ENCODE measurements at places on chromosomes 11 and 22.

- peak; percentile 93 for DNase-seq
These were observed at the start of gene STK33 for GRCh38 chr11:8593935-8594909. TSS of gene STK33 (minus strand) at chr11:8594228. CDS start at chr11:8474905, 119,323 bp downstream.

DNA sequence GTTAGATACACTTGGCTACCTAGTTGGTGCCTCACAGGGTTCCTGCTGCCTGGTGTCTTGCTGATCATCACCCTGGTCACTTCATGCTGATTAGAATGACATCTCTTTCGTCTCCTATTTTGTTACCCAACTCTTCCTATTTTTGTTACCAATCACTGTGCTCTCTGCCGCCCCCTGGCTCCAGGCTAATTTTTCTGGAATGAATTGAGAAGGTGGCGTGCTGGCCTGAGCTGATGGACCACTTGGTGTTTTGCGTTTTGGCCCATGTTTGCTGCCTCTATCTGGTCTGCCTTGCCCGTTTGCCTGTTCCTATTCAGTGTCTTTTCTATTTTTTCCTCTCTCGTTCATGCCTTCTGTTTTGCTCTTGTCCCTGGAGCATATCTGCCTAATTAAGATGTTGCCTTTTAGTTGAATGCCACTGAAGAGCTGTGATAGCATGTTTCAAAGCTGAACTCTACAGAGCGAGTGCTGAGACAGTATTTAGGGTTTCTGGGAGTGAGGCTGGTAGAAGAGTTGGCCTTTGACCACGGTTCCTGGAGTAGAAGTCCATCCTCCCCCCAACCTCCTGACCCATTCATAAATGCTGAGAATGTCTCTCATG is 5.9 kb upstream of the ATF4 start:
- no peak for DNase-seq

- DNase-seq = no peak
These were observed 16.0 kb upstream of the LINC01488 start for GRCh38 chr11:69465236-69466000.

DNA sequence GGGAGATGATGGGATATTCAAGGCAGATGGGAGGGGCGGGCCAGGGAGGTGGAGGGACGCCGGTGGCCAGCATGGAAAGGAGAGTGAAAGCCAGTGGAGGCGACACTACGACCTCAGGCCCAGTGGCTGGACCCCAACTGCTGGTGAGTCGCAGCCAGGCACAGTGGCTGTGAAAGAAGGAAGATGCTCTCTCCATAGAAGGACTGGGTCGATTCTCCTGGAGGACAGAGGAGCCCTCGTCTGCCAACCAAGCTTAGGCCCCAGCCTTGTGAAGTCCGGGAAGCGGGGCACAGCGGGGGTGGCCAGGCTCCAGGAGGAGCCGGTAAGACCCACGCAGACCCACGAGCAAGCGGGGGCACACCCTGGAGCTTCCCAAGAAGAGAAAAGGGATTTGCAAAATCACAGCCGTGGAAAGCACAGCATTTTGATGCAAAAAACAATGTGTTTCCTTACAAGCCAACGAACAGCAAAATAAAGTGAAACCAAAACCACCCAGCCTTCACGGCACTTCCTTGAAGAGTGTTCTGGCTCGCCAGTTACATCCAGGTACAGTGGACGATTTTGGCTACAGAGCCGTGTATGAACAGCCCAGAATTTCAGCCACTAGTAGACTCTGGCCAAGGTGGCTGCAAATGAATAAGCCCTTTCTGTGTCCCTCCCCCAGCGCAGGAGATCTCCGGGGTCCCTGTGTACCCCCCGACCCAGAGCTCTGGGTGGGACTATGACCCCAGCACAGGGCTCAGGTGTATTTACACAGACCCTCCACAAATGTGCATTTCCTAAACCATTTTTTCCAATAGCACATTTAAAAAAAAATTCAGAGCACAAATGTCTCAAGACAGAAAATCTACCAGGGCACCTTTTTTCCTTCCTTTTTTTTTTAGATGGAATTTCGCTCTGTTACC is 96.9 kb downstream of the TRMU start:
- no peak for DNase-seq

- DNase-seq = no peak
These were observed 35.8 kb downstream of the NRXN2 start for GRCh38 chr11:64687204-64687603.

DNA sequence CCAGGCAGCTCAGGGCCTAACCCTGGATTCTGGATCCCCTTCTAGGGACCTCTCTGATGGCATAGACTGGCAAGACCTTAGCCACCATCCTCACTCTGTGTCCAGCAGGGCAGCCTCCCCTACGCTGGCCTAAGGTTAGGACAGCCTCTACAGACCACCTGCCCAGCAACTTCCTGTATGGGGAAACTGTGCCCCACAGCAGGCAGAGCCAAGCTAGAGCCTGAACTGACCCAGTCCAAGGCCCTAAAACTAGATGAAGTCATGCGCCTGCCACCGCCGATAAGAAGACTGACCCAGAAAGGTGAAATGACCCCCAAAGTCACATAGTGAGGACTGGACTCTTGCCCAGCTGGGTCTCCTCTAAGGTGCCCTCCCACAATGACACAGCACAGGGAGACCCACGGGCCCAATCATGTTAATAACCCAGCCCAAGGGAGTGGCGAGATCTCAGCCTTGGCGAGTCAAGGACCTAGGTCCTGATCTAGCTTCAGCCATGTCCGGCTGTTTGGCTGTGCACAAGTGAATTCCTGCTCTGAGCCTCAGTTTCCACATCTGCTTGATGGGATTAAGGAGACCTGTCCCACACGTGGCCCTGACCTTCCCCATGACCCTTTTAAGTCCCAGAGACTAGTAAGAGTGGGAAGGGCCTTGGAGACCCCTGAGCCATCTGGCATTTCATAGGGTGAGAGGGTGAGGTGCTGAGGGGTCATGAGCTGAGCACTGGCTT is 17.6 kb downstream of the STARD10 start:
- DNase-seq = no peak

- no peak for DNase-seq
These were observed 5.4 kb upstream of the RANBP1 start for GRCh38 chr22:20110359-20110985.

DNA sequence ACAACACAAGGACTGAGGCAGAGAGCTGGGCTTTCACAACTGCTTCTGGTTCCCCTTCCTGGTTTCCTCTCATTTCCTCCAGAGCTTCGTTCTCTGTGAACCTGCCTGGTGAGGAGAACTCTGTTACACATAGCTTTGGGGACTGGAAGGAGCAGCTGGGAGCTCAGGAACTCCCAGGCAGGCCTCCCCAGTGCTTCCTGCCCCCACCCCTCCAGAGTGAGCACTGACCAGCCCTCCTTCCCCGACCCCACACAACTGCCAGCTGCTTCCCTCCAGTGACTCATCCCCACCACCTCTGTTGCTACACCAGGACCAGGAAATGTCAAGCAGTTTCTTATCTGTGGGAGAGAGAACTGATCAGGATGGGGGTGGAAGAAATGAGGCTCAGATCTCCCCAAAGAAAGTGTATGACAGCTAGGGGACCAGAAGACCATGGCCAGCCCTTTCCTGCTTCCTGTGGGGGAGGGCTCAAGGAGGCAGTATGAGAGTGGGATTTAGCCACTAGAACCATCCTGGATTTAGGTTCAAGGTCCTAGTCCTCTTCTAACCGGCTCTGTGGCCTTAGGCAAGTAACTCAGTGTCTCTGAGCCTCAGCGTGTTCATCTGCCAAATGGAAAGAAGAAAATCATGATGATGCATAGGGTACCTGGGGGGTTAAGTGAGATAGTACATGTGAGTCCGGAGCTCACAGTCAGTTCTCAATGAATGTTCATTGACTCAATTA is 4.5 kb upstream of the TP53I11 start:
- no peak for DNase-seq

GRCh38 chr11:129696309-129696989 is 119.2 kb upstream of the TMEM45B start:
- no peak for DNase-seq

DNA sequence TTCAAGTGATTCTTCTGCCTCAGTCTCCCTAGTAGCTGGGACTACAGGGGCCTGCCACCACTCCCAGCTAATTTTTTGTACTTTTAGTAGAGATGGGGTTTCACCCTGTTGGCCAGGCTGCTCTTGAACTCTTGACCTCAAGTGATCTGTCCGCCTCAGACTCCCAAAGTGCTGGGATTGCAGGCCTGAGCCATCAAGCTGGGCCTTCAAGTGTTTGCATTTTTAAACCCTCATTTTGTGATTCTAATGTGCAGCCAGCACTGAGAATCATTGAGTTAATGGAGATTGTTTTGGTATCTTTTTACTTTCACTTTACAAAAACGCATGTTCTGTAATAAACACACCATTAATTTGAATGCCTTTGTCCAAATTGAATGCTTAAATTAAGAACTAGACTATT is 3.4 kb downstream of the TYR start:
- DNase-seq = no peak

- DNase-seq = no peak
These were observed 5.6 kb downstream of the AHNAK start for GRCh38 chr11:62540804-62541701.

DNA sequence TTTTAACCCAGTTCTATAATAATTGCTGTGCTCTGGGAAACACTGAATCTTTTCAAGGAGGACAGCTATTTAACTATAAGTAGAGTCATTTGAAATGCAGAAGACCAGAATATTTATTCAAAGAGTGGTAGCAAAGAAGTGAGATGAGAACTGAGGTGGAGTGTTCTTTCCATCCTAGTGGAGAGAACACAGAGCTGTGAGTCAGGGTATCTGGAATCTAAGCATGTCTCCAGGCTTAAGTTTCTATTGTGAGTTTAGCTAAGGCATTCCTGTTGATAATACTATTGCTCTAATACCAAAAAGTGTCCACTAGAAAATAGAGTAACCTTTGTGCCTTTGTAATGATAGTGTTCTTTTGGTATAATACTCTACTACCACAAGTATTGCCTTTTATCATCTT is 32.4 kb downstream of the JAM3 start:
- no peak for DNase-seq

DNA sequence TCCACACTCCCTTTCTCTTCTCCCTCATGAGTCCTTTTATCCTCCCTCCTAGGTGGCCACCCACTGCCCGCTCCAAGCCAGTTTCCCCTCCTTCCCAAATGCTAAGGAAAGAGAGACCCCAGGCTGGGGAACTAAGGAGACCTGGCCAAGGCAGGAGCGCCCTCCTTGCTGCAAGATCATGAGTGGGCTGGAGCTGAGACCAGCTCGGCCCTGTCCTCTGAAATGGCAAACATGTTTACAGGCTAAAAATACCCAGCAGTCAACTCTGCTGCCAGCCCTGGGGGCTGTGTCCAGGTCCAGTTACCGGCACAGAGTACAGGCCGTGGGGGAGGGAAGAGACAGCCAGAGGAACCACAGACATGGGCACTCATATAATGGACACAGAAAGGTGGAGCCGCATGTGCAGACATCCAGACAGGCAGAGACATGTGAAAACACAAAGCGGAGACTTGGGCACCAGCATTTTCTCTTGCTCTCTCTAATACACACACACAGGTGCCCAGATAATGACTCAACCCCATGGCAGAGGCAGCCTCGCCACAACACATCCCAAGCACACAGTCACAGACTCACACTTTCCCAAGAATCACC is 1.2 kb upstream of the AHNAK start:
- no peak for DNase-seq

DNA sequence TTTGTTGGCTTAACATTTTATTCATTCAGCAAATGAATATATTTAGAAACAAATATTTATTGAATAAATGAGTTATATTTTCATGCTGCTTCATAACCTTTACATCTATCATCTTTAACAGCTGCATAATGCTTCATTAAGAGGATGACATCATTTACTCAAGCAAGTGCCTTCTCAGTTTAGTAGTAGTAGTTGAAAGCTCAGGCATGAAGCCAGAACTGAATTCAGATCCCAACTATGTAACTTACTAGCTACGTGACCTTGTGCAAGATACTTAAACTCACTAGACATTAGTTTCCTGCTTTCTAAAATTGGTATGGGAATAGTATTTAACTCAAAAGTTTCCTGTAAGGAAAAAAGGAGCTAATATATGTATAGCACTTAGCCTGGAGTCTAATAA is 90.3 kb downstream of the TMPRSS5 start:
- no peak for DNase-seq

GRCh38 chr11:47917599-47918369 is 62.6 kb upstream of the PTPRJ start:
- peak; percentile 80 for DNase-seq

- DNase-seq = no peak
These were observed 14.5 kb downstream of the CRTAM start for GRCh38 chr11:122852796-122853160.

- DNase-seq = no peak
These were observed 3.9 kb downstream of the FOSL1 start for GRCh38 chr11:65896034-65896999.

GRCh38 chr11:106424111-106424510 is 346.6 kb downstream of the AASDHPPT start:
- DNase-seq = no peak

GRCh38 chr22:45883811-45884170 is 93.2 kb downstream of the WNT7B start:
- no peak for DNase-seq

GRCh38 chr22:43391306-43391705 is 20.5 kb upstream of the MPPED1 start:
- no peak for DNase-seq

DNA sequence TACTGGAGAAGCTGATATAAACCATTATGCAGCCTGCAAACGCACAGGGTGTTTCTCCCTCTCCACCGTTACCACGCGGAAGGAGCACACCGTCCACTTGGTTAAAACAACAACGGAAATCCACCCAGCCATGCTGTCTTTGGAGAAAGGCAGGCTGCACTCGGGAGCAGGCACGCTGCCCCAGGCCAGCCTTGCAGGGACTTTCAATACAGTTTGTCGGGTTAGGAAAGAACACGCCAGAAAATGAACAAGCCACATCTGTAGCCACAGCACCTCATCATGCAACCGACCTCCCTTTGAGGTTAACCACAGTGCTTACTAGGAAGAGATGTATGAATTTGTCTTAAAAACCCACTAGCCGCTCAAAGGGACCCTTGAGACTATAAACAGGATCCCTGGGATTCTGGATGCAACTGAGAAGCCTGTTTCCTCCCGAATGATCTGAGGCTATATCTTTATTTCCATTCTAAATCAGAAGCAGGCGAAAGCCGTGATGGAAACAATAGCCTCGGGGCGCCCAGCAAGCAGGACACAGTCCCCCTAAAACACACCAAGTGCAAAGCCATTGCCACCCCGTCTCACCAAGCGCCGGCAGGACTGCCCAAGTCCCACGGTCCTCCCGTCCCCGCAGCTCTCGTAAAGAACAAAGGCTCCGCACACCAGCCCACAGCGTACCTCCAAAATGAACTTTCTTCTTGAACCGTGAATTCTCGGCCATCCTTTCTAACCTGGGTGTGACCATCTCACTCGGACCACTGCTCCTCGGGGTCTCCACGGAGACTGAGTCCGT is 318.9 kb downstream of the CTTN start:
- DNase-seq = no peak
